ENCODE measurements at places on chromosomes 7 and 10.

GRCh38 chr7:27109466-27110185, 7.1 kb upstream of the HOXA2 start:
- no peak for DNase-seq

GRCh38 chr7:154892459-154892858, 110.5 kb downstream of the PAXIP1 start:
- DNase-seq: no peak

DNA sequence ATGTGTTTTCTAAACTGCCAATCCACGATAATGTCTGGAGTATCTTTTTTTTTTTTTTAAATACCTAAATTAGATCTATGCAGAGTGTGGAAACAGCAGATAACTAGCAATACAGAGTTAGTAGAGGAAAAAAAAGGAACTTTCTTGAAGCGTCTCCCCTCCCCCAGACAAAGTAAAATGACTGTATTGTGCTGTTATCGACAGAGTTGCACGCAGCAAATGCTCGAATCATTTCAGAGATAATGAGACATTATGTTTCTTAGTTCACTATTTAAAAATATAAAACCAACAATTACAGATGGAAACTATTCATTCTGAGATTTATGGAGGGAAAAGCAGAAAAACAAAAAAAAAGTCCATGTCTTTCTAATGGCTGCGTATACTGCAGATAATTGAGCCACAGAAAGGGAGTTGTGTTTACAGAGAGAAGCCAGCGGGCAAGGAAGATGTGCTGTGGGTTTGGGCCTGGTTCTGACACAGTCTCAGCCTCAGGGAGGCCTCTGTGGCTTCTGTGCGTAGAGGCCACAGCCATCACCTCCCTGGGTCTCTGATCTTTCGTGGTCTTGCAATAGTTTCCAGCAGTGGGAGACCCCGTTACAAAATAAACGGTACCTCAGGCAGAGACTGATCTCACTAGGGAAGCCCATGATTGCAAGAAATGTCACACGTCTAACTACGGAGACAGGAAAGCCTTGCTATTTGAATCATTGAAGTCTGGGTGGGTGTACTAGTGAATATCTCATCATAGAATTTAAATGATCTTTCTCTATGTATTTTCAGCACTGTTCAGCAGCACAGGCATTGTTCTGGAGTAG, 19.1 kb upstream of the KLF6 start:
- DNase-seq: peak; percentile 97

GRCh38 chr7:38883706-38884105, 25.3 kb downstream of the VPS41 start:
- no peak for DNase-seq

GRCh38 chr7:26149391-26149977, 2.5 kb upstream of the NFE2L3 start:
- no peak for DNase-seq

DNA sequence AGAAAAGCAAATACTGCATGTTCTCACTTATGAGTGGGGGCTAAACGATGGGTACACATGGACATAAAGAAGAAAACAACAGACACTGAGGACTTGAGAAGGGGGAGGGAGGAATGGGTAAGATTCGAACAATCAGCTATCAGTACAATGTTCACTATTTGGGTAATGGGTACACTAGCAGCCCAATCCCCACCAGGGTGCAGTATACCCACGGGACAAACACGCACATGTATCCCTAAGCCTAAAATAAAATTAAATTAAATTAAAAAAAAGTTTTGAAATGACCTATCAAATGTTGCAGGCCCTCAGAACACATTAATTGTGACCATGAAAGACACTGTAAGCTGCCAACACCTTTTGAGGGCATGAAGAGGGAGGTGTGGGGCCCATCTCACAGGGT, 316.0 kb downstream of the WDR37 start:
- no peak for DNase-seq

Data from hematopoietic multipotent progenitor cell treated with erythropoietin and hydrocortisone succinate and interleukin-3 and kit ligand, for 4 days (in vitro differentiated cells).